ENCODE measurements at places on chromosomes 3 and 15.
A peak's percentile ranks its signal among the peaks of the same experiment; 100 is the strongest.

GRCh38 chr3:85796140-85796539 lies 837.4 kb downstream of the CADM2 start:
- no peak for DNase-seq

- DNase-seq: no peak
Measured at GRCh38 chr3:37824090-37824953, 37.4 kb upstream of the CTDSPL start.

- DNase-seq: no peak
Measured at GRCh38 chr3:56761887-56762651, 39.7 kb downstream of the ARHGEF3 start.

DNA sequence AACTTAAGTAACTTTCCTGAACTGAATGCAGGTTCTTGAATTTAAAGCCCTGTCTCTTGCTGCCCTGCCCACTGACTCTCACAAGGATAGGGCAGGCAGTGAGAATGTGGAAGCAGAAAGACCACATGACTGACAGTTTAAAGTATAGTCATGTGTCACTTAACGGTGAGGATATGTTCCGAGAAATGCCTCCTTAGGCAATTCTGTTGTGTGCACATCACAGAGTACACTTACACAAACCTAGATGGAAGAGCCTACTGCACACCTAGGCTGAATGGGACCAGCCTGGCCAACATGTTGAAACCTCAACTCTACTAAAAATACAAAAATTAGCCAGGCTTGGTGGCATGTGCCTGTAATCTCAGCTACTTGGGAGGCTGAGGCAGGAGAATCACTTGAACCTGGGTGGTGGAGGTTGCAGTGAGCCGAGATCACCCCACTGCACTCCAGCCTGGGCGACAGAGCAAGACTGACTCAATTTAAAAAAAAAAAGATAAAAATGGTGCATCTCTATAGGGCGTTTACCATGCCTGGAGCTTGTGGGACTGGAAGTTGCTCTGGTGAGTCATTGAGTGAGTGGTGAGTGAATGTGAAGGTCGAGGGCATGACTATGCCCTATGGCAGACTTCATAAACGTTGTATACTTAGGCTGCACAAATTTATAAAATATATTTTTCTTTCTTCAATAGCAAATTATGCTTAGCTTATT lies 18.9 kb upstream of the COPG1 start:
- no peak for DNase-seq

DNA sequence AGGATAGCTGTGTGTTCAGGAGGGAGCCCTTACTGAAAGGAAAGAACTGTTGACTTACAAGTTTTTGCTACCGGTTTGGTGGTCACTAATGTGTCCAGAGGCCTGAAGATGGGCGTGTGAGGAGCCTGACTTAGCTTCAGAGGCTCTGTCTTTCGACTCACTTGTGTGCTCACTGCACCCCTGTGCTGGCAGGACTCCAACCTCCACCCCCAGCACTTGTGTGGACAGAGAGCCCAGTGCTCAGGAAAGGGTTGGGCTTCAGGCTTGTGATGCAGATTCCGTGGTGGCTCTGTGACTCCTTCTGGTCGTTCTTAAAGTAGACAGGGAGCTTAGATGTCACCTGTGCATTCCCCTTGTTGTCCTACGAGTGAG lies 100.9 kb downstream of the PGPEP1L start:
- DNase-seq: no peak

- no peak for DNase-seq
Measured at GRCh38 chr15:55860468-55860867, 117.5 kb upstream of the PRTG start.

- peak; percentile 16 for DNase-seq
Measured at GRCh38 chr3:188239035-188239434, 85.1 kb downstream of the LPP start.

All from colonic mucosa (tissue), 4 donors.